Fibroblast of pulmonary artery (primary cell): ENCODE measurements at places on chromosomes 5 and 9.
A peak's percentile ranks its signal among the peaks of the same experiment; 100 is the strongest.

GRCh38 chr9:89497257-89497963, 503 bp downstream of the SEMA4D start:
- DNase-seq, result no peak

DNA sequence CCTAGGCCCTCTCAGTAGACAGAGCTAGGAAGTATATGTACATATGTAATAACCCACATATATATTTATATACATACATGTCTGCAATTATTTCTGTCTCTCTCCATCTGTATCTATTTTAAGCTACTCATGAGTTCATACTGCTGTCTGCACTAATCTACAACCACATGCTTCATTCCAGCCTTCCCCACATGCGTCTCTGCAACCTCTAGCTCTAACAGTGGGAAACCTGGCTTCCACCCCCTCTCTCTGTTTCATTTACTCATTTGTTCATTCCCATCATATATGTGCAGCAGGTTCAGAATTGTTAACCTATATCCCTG, 23.3 kb downstream of the DCANP1 start:
- DNase-seq, result no peak

- no peak for DNase-seq
Observed at GRCh38 chr5:141573489-141574121, 45.2 kb downstream of the DIAPH1 start.

DNA sequence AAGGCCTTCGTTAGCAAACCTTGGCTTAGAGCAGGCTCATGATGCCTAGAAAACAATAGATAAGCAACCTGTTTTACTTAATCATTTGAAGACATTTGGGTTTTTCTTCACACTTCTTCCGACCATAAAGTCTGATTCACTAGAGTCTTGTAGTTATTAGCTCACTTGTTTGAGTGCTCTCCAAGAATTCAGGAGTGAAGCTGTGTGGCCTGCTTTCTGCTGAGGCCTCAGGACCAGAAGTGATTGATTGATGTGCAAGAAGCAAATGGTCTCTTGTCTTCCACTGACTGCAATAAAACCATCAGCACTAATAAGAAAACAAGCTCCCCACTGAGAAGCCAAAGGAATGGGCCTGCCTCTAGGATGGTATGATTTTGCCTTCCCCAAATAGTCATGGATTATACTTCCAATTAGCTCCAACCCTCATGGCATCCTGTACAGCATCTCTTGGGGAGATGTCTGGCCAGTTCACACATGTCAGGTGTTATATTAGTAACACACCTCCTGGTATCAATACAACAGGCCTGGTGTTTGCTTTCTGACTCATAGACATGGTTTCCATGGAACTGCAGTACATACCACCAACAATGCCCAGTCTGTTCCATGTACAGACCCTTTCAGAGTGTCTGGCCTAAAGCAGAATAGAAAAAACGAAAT, 317.6 kb downstream of the CWC27 start:
- DNase-seq, result no peak

DNA sequence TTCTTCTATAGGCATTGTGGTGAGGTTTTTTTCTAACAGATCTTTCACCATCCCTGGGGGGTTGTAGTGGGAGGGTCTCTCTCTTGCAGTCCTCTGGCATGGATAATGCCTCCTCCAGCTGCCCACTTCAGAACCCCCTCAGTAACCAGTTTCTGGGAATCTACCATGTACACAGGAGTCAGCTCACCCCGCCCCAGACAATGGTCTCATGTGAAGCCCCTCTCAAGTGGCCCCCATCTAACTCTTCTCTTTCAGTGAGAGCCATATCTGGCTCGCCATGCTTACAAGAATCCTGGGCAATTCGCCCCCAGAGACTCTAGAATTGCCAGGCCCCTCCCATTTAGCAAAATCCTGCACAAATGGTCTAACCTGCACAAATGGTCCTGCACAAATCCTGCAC, 144.4 kb upstream of the FSTL4 start:
- DNase-seq, result no peak

DNA sequence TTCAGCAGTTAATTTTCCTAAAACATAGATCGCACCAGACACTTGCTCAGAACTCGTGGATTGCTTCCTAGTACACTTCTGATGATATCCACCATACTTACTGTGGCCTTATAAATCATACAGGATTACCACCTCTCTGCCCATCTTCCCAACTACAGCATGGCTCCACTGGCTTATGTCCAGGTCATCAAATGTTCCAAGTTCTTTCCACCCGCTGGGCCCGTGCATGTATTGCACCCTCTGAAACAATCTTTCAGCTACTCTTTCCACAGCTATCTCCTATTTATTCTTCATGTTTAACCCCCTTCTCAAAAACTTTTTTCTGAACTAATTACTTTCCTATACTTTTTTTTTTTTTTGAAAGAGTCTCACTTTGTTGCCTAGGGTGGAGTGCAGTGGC, 18.5 kb downstream of the FBXW2 start:
- DNase-seq, result no peak

DNA sequence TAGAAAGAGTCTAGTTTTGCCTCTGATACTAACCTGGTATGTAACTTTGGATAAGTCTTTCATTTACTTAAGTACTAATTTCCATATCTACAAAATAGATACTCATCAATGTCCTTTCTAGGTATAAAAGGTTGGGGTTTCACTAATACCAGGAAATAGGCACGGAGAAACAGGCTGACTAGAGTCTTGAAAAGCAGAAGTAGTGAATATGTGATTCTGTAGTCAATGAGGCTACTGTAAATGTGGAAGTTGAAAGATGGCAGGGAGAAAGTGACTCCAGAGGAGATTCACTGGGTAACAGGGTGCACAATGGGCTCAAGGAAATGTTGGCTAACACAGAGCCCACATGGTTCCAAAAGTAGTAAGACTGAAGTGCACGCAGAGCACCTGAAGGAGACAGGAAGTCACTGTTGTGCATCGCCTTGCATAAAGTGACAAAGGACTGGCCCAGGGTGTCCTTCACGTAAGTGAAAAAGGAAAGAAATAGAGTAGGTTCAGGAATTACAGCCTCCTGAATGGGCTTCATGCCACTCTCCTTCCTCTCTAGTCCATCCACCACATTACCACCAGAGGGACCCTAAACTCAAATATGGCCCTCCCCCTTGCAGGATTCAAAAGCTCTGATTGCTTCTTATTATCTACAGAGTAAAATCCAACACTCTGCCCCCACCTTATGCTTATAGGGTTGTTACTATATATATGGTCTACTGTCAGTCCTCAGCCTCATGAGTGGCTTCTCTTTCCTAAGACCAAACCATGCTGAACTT, 288.0 kb upstream of the SMARCA2 start:
- DNase-seq, result no peak

DNA sequence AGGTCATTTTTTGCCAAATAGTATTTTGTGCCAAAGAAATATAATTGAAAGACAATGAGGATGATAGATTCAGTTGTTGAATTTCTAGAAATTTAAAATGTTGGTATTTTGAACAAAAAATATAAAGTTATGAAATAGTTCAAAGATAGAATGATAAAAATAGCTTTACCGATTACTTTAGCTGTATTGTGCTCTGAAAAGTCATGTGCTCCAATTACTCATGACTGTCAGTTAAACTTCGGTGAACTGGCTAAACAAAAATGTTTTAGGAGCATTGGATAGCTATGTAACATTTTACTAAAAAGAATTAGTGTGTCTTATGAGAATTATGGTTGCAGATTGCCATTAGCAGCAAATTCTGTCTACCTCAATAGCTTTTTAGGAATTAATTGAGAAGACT, 177.3 kb upstream of the VCAN start:
- no peak for DNase-seq

DNA sequence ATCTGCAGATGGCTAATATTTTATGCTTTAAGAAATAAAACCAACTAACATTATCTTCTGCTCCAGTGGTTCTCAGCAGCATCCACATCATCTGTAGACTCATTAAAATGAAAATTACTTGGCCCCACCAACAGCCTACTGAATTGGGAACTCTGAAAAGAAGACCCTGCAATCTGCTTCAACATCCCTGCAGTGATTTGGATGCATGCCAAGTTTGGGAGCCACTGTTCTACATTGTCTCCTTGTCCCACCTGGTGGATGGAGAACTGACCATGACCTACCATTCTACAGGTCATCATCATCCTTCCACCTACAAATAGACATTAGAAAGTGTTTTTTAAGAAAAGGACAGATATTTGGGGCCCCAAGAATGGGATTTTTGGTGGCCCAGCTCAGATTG, 71.1 kb downstream of the ACER2 start:
- no peak for DNase-seq

- no peak for DNase-seq
Observed at GRCh38 chr9:101478444-101478843, 42.9 kb upstream of the ALDOB start.

DNA sequence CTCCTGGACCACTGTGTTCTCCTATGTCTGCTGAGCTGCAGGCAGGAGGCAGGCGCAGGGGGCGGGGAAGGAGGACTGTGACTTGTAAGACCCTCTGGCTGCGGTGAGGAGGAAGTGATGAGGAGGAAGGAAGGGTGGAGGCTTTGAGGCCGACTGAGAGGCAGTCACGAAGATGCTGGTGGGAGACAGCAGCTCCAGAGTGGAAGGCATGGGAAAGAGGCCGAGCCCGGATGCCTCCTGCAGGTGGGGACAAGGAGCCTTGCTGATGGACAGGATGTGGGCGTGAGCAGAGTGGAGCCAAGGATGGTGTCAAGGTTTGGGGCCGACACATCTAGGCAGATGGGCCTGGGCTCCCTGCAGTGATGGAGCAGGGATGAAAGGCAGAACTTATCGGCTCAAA, 74.3 kb upstream of the ICE1 start:
- DNase-seq, result no peak

GRCh38 chr9:37565661-37566618, 10.2 kb downstream of the FBXO10 start:
- DNase-seq, result no peak

DNA sequence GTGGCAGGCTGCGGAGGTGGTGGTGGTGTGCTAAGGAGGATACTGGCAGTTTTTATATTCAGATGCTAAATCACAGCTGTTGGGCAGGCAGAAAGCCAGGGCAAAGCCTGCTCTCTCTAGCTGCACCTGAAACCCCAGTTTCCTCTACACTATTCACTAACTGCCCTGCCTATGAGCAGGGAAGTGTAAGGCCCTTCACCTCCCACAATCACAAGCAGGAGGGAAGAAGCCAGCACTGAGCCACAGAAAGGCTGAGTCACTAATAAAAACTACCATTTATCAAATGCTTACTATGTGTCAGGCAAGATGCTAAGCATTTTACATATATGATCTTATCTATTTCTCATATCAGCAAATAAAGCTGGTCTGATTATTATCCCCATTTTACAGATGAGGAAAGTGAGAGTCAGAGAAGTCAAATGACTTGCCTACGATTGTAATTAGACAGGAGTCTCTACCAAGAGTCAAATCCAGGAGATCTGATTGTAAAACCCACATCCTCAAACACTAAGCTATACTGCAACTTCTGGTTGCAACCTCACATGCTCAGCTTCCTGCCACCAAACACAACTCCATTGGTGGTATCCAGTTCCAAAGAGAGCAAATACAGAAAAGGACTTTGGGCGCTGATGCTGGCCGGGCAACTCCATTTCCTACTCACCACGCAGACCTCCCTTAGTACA, 17.7 kb upstream of the IL6ST start:
- peak; percentile 74 for DNase-seq

- DNase-seq, result no peak
Observed at GRCh38 chr5:94870511-94871183, 252.2 kb downstream of the SLF1 start.

GRCh38 chr5:109529520-109529919, 119.7 kb upstream of the PJA2 start:
- DNase-seq, result peak; percentile 72

- no peak for DNase-seq
Observed at GRCh38 chr5:112628214-112628980, 109.3 kb upstream of the APC start.

DNA sequence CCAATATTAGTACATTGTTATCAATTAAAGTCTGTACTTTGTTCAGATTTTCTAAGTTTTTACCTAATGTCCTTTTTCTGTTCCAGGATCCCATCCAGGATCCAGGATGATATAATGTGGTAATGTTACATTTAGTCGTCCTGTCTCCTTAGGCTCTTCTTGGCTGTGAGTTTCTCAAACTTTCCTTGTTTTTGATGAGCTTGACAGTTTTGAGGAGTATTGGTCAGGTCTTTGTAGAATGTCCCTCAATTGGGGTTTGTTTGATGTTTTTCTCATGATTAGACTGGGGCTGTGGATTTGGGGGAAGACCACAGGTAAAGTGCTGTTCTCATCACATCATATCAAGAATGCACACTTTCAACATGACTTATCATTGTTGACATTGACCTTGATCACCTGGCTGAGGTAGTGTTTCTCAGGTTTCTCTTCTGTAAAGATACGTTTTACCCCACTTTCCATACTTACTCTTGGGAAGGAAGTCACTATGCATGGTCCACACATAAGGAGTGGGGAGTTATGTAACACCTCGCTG, 9.6 kb downstream of the NDFIP1 start:
- no peak for DNase-seq

GRCh38 chr9:35759795-35760194, 5.7 kb upstream of the MSMP start:
- DNase-seq, result no peak

- no peak for DNase-seq
Observed at GRCh38 chr9:131523451-131524435, 7.3 kb downstream of the UCK1 start.
